Activated CD8-positive, alpha-beta memory T cell treated with anti-CD3 and anti-CD28 coated beads for 48 hours (primary cell): ENCODE measurements at places on chromosomes 3 and 15.

GRCh38 chr3:128367221-128367620 is 99.5 kb downstream of the DNAJB8 start:
- DNase-seq = no peak

DNA sequence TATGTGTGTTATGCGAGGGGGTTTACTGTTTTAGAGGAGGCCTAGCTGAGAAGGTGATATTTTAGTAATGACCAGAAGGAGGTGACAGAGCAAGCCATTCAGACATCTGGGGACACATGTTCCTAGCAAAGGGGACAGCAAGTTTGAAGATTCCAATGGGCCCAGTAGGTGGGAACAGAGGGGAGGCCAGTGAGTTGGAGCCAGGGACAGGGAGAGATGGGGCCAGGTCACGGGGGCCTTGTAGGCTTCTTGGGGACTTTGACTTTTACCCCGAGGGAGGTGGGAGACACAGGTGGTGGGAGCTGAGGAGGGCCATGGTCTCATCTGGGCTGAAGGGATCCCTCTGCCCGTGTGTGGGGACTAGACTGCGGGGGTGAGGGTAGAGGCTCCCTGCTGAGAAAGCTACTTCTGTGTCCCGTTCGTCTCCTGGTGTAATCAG is 72.5 kb downstream of the MGLL start:
- DNase-seq = no peak

GRCh38 chr3:112688819-112689218 is 47.9 kb upstream of the CCDC80 start:
- DNase-seq = no peak

- no peak for DNase-seq
Measured at GRCh38 chr3:124791142-124791541, 60.9 kb downstream of the UMPS start.

GRCh38 chr3:97121386-97121785 is 307.0 kb downstream of the EPHA6 start:
- DNase-seq = no peak

GRCh38 chr3:139757448-139758030 is 79.8 kb upstream of the NMNAT3 start:
- no peak for DNase-seq

DNA sequence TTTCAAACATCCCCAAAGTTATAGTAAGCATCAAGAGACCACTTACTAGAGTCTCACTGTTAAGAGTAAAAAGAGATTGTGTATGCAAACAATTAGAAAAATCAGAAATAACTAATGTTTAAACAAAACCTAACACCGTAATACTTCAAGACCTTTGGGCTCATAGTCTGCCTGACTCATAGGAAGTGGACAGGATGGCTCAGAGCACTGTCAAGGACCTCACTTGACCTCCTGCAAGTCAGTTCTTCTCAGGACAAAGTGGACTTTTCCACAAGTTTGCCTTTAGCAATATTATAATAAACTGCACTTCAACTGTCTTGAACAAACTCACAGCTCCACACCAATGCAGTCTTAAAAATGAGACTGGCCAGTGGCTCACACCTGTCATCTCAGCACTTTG is 34.8 kb downstream of the IL12A start:
- no peak for DNase-seq

- no peak for DNase-seq
Measured at GRCh38 chr3:32105291-32106131, 909 bp upstream of the GPD1L start.

GRCh38 chr3:123732447-123732846 is 147.6 kb upstream of the HACD2 start:
- DNase-seq = no peak

DNA sequence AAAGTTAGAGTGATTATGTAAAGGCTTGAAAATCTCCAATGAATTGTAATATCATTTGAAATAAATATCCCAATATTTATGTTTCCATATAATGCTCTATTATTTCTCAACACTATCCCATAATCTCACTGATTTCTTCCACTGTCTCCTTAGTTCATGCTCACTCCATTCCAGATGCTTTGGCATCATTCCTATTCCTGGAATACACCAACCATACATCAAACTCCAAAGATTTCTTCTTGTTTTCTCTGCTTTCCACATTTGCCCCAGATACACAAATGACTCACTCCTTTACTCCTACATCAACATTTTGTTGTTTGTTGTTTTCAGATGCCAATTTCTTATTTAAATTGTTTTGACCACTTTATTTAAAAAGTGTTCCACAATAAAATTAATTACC is 1390.8 kb downstream of the ZPLD1 start:
- DNase-seq = no peak

GRCh38 chr3:3675186-3675585 is 124.0 kb upstream of the LRRN1 start:
- no peak for DNase-seq

DNA sequence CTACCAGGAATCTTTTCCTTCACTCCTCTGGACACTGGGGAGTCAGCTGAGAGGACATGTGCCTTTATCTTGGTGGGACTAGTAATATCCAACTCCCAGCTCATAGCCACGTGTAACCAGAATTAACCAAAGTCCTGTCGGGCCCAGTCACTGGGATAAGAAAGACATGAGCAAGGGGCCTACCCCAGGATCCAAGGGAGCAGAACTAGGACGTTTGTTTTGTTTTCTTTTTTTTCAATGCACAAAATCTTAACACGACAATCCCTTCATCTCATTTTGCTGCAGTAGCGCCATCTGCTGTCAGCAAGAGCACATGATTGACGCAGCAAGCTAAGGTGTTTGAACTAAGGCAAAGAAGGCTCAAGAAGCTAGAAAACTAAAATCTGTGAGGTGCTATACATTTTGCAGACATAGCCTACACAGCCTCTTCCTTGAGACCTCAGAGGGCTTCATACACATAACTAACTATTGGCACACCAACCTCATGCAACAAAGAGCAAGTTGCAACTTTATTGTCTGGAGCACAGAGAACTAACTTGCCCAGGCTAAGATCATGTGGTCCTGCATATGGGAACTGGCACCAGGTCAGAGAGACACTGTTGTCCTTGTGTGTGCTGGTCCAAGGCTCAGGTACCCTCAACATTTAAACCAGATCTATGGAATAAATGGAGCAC is 43.6 kb downstream of the RLBP1 start:
- DNase-seq = no peak

DNA sequence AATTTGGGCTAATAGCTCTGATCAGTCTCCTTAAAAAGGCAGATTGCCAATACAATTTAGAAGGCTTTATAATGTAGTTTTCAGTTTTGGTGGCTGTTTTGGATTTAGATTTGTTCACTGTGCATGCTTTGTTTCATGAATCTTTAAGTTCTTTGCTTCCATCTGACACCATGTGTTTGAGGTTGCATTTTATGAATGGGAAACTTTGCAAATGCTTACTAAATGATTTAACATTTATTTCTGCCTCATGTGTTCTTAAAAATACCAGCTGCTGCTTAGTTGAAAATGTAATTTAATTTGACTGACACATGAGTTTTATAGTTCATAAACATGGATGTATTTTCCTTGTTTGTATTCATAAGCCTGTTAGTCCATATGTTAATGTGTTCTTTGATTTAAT is 78.6 kb downstream of the RNF13 start:
- no peak for DNase-seq

GRCh38 chr15:66572146-66572545 is 6.3 kb upstream of the LCTL start:
- no peak for DNase-seq

DNA sequence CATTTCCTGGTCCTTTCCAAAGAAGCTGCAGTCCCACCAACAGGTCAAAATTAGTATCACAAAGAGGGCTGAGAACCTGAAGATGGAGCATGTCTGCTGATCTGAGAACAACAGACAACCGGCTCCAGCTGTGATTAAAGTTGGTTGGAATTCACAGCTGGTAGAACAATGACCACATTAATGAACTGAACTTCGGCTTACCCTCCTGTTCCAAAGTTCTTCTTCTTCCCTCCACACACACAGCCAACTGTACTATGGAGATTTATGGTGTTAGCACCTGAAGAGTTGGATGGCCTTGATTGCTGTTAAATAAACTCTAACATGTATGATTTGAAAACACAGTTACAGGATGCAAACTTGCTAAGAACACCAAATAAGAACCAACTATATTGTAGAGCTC is 27.4 kb upstream of the ROPN1 start:
- no peak for DNase-seq

GRCh38 chr15:58594898-58595297 is 154.6 kb downstream of the ADAM10 start:
- no peak for DNase-seq
